ENCODE measurements at places on chromosomes 5 and 9. TPM values are rescaled to one million over a fixed set of nuclear protein-coding genes. Genes with fewer than 3 reads are reported as not detected.

DNA sequence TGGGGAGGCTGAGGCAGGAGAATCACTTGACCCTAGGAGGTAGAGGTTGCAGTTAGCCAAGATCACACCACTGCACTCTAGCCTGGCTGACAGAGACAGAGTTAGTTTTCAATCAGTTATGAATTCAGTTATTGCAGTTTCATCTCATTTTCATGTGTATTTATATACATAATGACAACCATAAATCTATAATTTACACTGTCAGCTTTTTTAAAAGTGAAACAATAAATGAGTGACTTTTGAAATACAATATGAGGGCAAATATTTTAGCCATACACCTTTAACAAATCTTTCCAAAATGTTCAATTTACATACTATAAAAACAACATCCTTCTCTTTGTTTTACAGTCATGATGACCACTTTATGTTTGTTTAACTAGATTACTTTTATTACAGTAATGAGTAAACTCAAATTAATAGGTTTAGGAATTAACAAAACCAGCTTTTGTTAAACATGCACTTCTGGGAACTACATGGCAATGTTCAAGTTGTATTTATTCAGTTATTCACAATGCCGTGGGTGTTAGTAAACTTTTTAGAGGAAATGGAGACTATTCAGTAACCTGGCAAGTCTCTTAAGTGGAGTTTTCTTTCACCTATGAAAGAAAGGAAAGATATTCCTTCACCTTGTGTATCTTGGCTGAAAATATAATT is 12.7 kb downstream of the TYRP1 start:
- DNase-seq = no peak

DNA sequence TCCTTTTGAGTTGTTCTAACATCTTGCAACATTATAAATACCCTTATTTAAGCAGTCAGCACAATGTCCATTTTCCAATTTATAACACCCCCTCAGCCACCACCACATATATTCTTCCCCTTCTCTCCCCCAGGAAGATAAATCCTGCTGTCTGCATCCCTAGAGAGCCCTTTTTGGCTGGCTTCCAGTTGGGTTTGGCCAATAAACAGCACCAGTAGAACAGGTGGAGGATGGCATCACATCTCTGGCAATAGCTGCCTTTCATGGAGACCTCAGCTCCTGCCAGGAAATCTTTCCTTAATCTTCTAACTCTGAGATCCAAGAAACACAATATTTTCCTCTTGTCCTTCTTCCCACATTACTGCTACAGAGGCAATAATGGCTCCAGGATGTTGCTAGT is 53.7 kb downstream of the TRIM36 start:
- DNase-seq = no peak

GRCh38 chr5:53924392-53924791 is 364.0 kb downstream of the NDUFS4 start:
- no peak for DNase-seq

GRCh38 chr5:173812811-173813550 is 75.2 kb upstream of the CPEB4 start:
- no peak for DNase-seq

DNA sequence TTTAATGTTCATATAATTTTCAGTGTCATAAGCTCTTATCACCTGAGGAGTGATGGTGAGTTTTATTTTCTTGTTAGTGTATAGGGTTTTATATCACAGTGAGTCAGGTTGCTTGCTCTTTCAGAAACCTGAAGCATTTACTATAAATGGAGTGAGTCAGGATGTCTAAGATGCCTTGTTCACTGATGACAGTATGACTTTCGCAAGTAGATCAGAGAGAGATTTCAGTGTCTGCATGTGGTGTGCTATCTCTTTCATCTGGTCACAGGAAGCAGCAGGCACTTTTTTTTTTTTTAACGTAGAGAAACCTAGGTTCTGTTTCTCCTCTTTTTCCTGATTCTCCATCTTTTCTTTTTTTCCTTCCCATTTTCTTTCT is 237.1 kb downstream of the DMRTA1 start:
- peak; percentile 32 for DNase-seq

DNA sequence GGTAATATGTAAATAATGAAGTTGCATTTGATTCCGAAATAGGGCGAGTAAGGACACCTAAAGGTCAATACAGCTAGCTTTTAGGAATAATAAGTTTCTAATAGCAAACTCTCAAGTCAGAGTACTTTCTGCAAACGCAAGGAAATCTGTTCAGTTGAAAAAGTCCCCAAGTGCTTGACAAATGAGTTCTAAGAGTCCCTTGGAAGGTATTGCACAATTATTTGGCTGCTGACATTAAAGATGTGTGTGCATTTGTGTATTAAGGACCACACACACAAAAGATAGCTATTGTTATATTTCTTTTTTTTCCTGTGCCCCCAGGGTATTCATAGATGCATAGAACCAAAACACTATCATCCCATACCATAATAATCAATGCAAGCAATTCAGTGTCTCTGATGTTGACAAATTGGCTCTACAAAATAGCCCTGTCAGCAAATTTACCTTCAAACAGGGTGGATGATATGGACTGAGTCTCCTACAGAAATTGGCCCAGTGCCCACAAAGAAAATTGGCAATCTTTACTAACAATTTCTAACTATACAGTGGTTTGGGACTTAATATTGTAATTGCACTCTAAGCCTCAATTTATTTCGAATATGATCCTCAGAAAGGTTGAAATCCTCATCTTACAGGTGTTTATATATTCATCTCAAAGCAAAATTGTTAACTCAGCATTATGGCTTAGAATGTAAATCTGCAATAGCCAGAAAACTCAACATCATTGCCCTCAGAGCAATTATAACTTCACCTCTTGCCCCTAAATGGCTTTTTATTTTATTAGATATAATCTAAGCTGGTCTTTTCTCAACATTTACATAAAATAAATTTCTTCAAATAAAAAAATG is 827.2 kb downstream of the MAT2B start:
- no peak for DNase-seq

DNA sequence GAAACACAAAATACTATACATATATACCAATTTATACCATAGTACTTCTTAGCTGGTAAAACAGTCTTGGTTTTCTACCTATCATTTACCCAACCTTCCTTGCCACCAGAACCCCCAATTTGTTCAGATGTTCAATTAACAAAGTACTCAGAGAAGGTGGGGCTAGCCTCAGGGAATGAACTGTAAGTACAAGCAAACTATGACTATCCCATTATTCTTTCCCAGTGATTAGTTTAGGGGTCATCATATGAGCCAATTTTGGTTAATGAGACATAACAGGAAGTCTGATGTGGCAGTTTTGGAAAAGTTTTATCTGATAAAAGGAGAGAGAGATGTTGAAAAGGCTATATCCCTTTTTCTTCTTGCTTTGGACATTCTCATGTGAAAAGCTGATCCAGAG is 125.8 kb downstream of the DTWD2 start:
- DNase-seq = no peak

- no peak for DNase-seq
Observed at GRCh38 chr5:156477196-156477595, 150.2 kb downstream of the SGCD start.

DNA sequence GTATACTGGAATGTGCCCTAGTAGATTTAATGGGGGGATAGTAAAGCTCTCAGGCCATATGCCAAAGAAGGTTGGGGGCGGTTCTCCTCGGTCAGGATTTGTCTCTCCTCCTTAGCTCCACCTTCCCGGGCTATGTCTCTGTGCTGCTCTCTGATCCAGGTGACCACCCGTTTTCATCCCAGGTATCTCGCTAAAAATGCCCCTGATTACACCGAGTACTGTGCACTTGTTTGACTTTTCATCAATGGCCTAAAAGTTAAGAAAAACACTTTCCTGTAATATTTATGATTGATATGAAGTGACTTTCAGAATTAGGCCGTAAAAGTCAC is 724 bp downstream of the NDUFS6 start:
- DNase-seq = peak; percentile 26

DNA sequence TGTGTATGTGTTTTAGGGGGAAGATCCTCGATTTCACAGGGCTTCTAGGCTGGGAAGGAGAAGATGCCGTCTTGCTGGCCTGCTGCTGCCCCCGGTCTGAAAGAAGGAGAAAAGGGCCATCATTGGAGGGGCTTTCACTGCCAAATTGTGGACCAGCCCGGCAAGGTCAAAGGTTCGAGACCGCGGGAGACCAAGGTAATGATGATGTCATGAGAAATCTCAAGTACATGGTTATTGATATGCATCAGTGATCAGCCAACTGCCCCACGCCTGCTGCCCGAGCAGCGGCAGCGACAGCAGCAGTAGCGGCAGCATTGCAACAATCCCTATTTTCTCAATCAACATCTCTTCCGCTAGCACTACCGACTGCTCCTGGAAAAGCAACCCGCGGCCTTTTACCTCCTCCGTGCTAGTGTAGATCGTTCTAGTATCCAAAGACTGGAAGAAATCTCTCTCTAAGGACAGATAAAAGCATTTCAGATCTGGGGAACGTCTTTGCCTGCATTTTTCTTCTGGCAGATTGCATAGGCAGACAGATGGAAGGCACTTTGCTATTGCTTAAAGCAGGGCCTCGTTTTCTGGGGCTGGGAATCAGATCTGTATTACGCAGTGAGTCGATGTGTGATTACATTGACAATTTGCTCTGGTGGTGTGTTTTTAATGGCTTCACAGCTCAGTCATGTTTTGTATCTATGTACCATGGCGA is 215.3 kb downstream of the MEF2C start:
- no peak for DNase-seq

GRCh38 chr5:135880278-135880677 is 15.4 kb downstream of the IL9 start:
- peak; percentile 68 for DNase-seq

DNA sequence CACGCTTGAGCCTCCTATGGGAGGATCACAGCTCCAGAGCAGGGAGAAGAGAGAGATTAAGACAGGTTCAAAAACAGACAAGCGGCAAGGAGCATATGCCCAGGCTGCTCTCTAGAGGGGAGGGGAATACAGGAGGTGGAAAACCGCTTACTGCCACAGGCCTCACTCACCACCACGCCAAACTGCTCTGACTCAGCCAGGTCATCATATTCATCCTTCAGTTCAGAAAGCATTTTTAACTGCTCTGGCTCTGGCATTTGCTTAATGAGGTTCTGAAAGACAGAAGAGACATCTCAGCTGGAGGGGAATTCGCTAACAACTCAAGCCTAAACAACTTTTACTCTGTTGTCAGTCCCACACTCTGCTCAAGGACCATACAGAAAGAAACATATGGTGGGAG is 40.1 kb downstream of the PCDHGC5 start:
- no peak for DNase-seq

- DNase-seq = no peak
Observed at GRCh38 chr9:87481890-87482855, 15.5 kb upstream of the DAPK1 start.

- DNase-seq = no peak
Observed at GRCh38 chr9:130142641-130143040, 29.6 kb upstream of the NCS1 start.

DNA sequence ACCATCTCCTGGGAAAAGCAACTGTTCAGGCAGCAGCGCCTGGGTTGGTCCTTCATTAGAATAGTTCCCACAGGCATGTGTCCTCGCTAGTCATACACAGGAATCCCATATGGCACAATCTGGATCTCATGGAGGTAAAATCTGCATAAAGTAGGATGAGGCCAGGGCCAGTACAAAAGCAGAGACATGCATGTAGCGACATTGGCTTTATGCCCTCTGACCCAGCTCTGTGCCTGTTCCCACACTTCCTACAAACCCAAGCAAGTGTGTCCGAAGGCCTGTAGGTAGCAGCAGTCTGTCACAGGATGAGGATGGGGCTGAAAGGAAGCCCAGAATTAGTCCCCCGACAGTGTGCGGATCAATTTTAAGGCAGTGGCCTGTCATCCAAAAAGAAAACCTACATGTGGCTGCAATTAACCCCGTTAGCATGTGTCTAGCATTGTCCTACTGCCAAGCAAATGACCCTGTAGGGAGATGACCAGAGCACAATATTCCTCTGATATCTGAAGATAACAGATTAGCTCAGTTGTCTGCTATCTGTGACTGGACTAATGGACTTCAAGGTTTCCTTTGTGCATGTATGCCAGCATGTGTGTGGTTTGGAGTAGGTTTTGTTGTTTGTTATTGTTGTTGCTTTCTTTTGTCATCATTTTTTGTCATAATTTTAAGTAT is 178.8 kb downstream of the TMEM161B start:
- no peak for DNase-seq

EGR1 gene
- polyA plus RNA-seq = 0.59 TPM

INSL4 gene
- 8.6 TPM for polyA plus RNA-seq

CDKN2A gene
- not detected for polyA plus RNA-seq

SLU7 gene
- 75.5 TPM for polyA plus RNA-seq

LCN15 gene
- polyA plus RNA-seq = 0.07 TPM
